Large intestine (tissue), 12 donors: ENCODE measurements at places on chromosomes 7 and 10.
A peak's percentile ranks its signal among the peaks of the same experiment; 100 is the strongest.

GRCh38 chr7:31716355-31716754, 29.3 kb downstream of the PPP1R17 start:
- no peaks in the 10 kb centered on the region for H3K4me1 ChIP-seq
- H3K4me3 ChIP-seq, result no peak overlapping the region

GRCh38 chr7:40915071-40915470, 780.3 kb downstream of the SUGCT start:
- H3K4me1 ChIP-seq, result no peaks in the 10 kb centered on the region
- no peaks in the 10 kb centered on the region for H3K27me3 ChIP-seq
- H3K27ac ChIP-seq, result no peak overlapping the region

DNA sequence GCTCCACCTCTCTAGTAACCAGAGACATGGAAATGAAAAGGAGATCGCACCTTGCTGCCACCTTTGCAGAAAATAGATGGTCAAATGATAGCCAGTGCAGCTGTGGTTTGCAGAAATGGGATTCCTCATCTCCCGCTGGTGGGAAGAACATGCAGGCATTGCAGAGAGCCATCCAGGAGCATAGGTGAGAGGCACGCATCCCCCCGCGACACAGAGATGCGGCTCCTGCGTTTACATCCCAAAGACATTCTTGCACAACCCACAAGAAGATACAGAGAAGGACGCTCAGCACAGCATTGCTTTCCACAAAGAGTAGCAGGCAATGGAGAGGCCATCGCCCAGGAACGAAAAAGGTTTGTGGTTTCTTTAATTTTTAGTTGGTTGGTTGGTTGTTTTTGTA, 56.2 kb downstream of the OAT start:
- no peaks in the 10 kb centered on the region for H3K36me3 ChIP-seq
- no peaks in the 10 kb centered on the region for H3K27me3 ChIP-seq
- peaks cover 4% of the 10 kb centered on the region for H3K4me1 ChIP-seq
- H3K27ac ChIP-seq, result no peak overlapping the region
- no peak overlapping the region for H3K4me3 ChIP-seq

DNA sequence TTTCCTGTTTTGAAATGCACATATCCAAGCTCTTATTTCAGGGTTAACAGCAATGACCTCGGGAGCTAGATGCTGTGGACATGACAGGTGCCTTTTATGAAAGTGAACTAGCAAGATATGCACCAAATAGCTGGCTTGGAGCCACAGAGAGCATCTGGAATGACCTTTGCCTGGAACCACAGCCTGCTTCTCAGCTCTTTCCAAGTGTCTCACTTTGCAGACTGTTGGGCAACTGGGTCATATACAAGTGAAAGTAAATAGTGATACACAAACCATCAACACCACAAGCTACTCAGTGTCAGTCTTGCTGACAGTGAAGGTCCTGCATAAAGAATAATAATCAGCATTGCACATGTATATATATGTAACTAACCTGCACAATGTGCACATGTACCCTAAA, 183.5 kb downstream of the RNF133 start:
- DNase-seq, result peak; percentile 19
- H3K36me3 ChIP-seq, result no peaks in the 10 kb centered on the region
- no peak overlapping the region for H3K27ac ChIP-seq

GRCh38 chr10:110803830-110804338, 67.8 kb upstream of the PDCD4 start:
- H3K27me3 ChIP-seq, result no peaks in the 10 kb centered on the region
- peak; percentile 53 for DNase-seq
- peaks cover 27% of the 10 kb centered on the region for H3K4me1 ChIP-seq
- H3K4me3 ChIP-seq, result no peak overlapping the region
- no peaks in the 10 kb centered on the region for H3K36me3 ChIP-seq

GRCh38 chr10:75406462-75407223, 5.1 kb upstream of the ZNF503 start:
- peaks cover 8% of the 10 kb centered on the region for H3K4me1 ChIP-seq
- H3K36me3 ChIP-seq, result no peaks in the 10 kb centered on the region
- no peak overlapping the region for H3K4me3 ChIP-seq
- DNase-seq, result no peak
- no peak overlapping the region for H3K27ac ChIP-seq
- H3K27me3 ChIP-seq, result peaks cover 5% of the 10 kb centered on the region

DNA sequence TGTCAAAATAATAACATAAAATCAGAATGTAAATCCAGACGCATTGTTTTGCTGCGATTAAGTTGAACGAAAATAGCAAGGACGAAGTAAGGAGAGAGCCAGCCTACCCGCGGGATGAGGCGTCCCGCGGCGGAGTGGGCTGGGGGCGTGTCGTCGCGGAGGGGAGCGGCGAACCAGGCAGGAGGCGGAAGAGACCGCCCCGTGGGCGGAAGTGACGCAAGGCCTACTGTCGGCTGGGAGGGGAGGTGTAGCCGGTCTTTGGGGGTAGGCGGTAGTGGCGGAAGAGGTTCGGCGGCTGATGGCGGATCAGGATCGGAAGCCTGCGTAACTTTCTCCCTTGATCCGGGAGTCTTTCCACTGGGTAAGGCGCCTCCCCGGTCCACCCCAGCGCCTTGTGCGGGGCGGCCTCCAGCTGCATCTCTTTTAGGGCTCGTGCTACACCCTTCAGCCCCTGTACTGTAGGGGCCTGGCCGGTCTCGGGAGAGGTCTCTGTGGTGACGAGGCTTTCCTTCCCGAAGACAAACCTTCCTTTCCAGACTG, at the start of gene TAX1BP1:
Gene TAX1BP1, plus strand, starts transcription at position 254 of the 540 bp plus-strand sequence. CDS start 8,363 bp downstream, outside the sequence.
- no peaks in the 10 kb centered on the region for H3K27me3 ChIP-seq
- H3K36me3 ChIP-seq, result no peaks in the 10 kb centered on the region
- peak within 1 kb of the TSS; percentile 95 for H3K4me3 ChIP-seq
- peak; percentile 97 for DNase-seq

DNA sequence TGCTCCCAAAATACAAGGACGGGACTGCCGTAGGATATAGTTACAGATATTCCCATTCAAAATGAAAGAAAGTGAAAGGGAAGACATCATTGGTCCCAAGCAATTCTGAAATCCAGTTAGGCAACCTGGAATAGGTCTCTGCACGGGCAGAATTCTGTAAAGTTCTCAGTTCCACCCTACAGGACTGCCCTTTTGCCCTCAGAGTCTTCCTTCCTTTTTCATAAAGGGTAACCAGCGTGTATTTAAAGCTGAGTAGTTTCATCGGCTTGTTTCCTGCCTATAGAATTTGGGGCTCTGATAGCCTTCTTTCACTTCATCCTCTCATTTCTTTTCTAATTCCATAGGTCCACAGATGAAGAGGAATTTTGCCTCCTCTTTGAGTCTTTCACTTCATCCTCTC, 20.0 kb downstream of the COPG2 start:
- H3K27ac ChIP-seq, result no peak overlapping the region
- no peak overlapping the region for H3K4me3 ChIP-seq
- H3K4me1 ChIP-seq, result no peaks in the 10 kb centered on the region
- no peaks in the 10 kb centered on the region for H3K27me3 ChIP-seq

- no peaks in the 10 kb centered on the region for H3K36me3 ChIP-seq
- no peak for DNase-seq
- H3K27me3 ChIP-seq, result no peaks in the 10 kb centered on the region
Measured at GRCh38 chr10:130491693-130492050, 355.5 kb downstream of the GLRX3 start.

DNA sequence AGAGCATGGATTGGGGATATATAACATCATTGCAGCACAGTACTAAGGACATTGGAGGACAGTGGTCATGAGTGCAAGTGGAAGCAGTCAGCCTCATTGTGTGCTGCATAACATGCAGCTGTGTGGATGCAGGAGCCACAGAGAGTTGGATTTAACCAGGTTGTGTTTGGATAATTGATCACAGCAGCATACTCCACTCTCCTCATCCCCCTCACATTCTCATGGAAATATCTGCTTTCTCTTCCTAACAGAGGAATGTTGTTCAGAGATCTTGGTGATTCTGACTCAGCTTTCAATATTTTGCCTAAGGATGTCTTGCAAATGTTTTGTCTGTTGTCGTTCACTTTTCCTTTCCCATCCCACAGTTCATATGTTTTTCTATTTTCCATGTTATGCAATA, 31.8 kb upstream of the LSM8 start:
- no peaks in the 10 kb centered on the region for H3K4me1 ChIP-seq
- H3K36me3 ChIP-seq, result no peaks in the 10 kb centered on the region
- DNase-seq, result no peak
- no peak overlapping the region for H3K27ac ChIP-seq
- H3K4me3 ChIP-seq, result no peak overlapping the region

DNA sequence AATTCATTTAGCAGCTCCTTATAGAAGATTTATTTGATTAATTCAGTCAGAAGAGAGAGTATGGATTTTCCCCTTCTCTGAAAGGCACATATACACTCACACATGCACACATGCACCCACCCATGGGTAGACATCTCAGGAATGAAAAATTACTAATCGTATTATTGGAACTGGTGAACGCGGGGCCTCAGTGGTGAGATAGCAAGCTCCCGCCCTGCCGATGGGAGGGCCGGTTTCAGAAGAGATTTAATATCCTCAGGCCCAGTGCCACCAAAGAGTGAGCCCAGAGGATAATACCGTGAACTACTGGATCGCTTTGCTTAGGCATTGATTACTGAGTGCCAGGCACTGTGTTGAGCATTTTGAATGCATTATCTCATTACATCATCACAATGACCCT, 38.0 kb upstream of the EMX2 start:
- no peaks in the 10 kb centered on the region for H3K4me1 ChIP-seq
- DNase-seq, result no peak
- H3K4me3 ChIP-seq, result no peak overlapping the region
- H3K27me3 ChIP-seq, result peaks cover 4% of the 10 kb centered on the region
- H3K36me3 ChIP-seq, result no peaks in the 10 kb centered on the region

DNA sequence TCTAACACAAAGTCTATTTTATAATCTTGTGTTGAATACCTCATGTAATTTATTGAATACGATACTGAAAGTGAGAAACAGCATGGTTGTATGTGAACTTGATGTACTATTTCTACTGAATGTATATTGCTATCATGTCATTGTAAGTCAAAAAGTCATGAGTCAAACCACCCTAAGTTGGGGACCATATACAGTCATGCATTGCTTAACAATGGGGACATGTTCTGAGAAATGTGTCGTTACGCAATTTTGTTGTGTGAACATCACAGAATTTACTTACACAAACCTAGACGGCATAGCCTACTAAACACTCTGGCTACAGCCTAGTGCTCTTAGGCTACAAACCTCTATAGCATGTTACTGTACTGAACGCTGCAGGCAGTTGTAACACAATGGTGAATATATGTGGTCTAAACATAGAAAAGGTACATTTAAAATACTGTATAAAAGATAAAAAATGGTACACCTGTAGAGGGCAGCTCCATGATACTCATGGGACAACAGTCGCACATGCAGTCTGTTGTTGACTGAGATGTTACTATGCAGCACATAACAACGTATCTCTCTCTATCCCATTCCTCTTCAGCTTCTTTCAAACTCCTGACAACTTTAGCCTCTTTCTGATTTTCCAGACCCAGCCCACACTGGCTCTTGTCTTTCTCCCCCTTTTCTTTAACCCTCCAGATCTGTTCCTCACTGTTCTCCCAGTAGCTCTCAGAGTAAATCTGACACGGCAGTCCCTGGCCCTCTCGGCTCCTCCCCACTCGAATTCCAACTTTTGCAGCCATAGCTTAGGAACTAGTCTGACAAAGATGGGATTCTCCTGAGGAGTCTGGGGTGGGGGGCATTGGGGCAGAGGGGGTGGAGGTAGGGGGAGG, 90.1 kb downstream of the SNX10 start:
- H3K36me3 ChIP-seq, result no peaks in the 10 kb centered on the region
- peaks cover 3% of the 10 kb centered on the region for H3K4me1 ChIP-seq
- peaks cover 4% of the 10 kb centered on the region for H3K27me3 ChIP-seq
- H3K4me3 ChIP-seq, result no peak overlapping the region

DNA sequence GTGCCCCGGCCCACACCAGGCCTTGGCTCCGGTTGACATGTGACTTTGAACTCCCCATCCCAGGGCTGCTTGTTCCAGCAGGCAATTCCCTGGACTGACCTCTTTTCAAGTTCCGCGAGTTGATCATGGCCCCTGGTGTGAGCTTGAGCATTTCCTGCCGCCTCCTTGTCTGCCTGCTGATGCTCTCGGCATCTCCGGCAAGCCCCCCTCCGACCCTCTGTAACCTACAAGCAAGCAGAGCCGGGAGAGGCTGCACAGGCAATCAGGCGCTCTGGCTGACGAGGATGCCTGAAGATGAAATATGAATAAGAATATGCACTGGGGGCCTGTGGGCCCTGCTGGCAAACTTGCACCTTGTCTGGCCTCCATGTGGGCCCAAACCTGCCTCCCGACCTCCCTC, 304.9 kb upstream of the MKI67 start:
- no peaks in the 10 kb centered on the region for H3K4me1 ChIP-seq
- H3K27me3 ChIP-seq, result peaks cover 8% of the 10 kb centered on the region
- DNase-seq, result no peak
- no peak overlapping the region for H3K27ac ChIP-seq
- H3K36me3 ChIP-seq, result no peaks in the 10 kb centered on the region
- H3K4me3 ChIP-seq, result no peak overlapping the region

- H3K4me3 ChIP-seq, result no peak overlapping the region
- peaks cover 2% of the 10 kb centered on the region for H3K27me3 ChIP-seq
- no peak for DNase-seq
- H3K36me3 ChIP-seq, result no peaks in the 10 kb centered on the region
- no peak overlapping the region for H3K27ac ChIP-seq
Measured at GRCh38 chr10:129940617-129941198, 23.4 kb downstream of the EBF3 start.

DNA sequence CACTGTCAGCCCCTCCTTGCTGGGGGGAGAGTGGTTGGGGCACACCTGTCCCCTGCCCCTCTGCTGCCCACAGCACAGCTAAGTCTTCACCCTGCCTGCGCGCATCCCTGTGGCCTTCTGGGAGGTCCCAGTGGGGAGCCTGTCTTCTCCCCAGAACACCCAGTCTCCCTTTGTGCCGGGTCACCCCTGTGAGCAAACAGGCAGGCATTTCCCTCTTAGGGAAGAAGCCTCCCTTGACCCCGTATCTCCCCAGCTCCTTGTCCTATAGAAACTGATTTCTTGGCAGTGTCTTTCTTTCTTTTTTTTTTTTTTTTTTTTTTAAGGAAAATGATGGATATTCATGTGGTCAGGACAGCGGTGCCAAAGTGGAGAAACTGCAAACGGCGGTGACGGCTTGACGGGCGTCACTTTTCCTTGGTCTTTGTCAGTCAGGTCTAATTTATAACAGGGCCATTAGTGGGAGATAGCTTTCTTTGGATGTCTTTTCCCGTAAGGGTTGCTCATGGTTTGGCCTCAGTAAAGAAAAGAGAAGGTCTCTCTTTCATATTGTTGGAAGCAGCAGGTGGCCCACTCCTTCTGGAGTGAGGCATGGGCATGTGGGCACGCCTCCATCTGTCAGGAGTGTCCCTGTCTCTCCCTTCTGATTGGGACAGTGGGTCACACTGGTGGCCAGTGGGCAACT, 115.3 kb downstream of the NKX6-2 start:
- no peak for DNase-seq
- H3K4me3 ChIP-seq, result no peak overlapping the region
- H3K27ac ChIP-seq, result no peak overlapping the region
